ENCODE measurements at places on chromosomes 1 and 21. TPM values are rescaled to one million over a fixed set of nuclear protein-coding genes. Genes with fewer than 3 reads are reported as not detected.

The GJB4 gene
- total RNA-seq: not detected

GRCh38 chr1:245984390-245985155, 522.5 kb downstream of the SMYD3 start:
- no peak overlapping the region for H3K4me3 ChIP-seq
- H3K27me3 ChIP-seq: no peaks in the 10 kb centered on the region
- peaks cover 19% of the 10 kb centered on the region for H3K4me1 ChIP-seq
- peak overlapping the region; percentile 10 for H3K27ac ChIP-seq
- DNase-seq: no peak

- H3K27ac ChIP-seq: no peak overlapping the region
- no peaks in the 10 kb centered on the region for H3K36me3 ChIP-seq
- no peaks in the 10 kb centered on the region for H3K27me3 ChIP-seq
- H3K4me1 ChIP-seq: peaks cover 56% of the 10 kb centered on the region
- no peak overlapping the region for H3K4me3 ChIP-seq
- DNase-seq: no peak
Measured at GRCh38 chr1:21761052-21761451, 21.9 kb downstream of the USP48 start.

DNA sequence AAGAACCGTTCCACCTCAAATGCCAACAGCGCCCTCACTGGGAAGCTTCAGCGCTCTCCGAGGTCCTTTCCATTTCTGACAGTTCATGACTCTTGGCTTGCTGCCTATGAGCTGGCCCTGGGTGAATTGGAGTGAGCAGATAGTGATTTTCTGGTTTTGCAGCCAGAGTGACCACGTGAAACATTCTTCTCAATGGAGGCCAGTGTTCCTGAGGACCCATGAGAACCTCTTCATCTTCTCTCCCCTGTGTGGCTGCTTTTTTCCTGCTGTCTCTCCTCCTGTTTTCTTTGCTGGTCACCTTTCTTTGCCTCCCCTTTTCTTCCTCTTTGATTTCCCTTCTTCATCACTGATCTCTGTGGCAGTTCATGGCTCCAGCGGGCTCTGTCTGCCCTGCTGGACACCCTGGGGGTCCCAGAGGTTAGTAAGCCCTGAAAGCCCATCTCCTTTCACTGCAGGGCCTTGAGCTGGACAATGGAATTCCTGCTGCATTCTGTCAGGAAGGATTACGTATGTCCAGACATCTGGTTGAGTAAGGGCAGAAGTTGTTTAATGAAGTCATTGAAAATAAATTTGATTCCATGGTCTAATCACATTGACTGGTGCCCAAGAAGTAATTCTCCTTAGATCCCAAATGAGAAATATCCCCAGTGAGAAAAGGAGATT, 29.9 kb downstream of the VASH2 start:
- no peak for DNase-seq
- no peak overlapping the region for H3K27ac ChIP-seq
- H3K4me3 ChIP-seq: no peak overlapping the region
- no peaks in the 10 kb centered on the region for H3K36me3 ChIP-seq
- no peaks in the 10 kb centered on the region for H3K27me3 ChIP-seq

The MTMR11 gene
- total RNA-seq: 9.2 TPM

- H3K4me3 ChIP-seq: no peak overlapping the region
- H3K36me3 ChIP-seq: no peaks in the 10 kb centered on the region
- no peak for DNase-seq
- H3K27ac ChIP-seq: no peak overlapping the region
- H3K4me1 ChIP-seq: no peaks in the 10 kb centered on the region
- H3K27me3 ChIP-seq: no peaks in the 10 kb centered on the region
Measured at GRCh38 chr1:185017338-185017737, 28.0 kb upstream of the RNF2 start.

DNA sequence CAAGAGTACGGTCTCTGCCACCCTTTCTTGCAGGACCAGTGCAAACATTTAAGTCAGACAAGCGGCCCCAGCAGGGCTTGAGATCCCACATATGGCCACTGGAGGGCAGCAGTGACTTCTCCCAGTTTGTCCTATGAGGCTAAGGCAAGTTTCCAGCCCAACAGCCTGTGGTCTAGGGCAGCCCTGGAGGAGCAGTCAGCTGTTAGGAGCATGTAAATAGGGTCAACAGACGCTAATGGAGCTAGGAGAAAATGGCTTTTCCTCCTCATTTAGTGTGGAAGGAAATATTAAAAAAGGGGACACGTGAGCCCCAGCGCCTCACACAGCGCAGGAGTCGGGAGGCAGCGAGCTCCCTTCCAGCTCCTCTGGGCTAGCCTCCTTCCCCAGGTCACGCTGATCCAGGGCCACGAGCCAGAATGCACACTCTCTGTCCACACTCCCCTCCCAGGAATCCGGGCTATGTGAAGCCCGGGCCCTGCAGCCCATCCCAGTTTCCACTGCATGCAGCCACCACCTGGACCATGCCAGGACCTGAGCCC, 95.6 kb downstream of the LAMC2 start:
- H3K27ac ChIP-seq: no peak overlapping the region
- peak; percentile 64 for DNase-seq
- no peaks in the 10 kb centered on the region for H3K4me1 ChIP-seq
- peaks cover 7% of the 10 kb centered on the region for H3K27me3 ChIP-seq
- H3K36me3 ChIP-seq: no peaks in the 10 kb centered on the region

DNA sequence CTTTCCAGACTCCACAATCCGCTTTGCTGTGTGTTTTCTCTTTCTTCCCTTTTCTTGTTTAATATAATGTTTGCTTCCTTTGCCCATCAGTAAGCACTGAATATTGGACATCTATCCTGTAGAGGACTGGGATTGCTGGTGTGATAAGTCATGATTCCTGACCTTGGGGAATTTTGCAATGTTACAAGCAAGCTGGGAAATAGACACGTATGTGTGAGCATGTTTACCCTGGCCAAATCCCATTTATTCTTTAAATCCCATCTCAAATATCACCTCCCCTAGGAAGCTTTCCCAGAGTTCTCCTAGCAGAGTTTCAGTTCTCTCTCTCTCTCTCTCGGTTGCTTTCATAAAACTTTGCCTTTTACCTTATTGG, 155.3 kb downstream of the ROR1 start:
- H3K27ac ChIP-seq: no peak overlapping the region
- no peak for DNase-seq
- no peaks in the 10 kb centered on the region for H3K4me1 ChIP-seq
- H3K27me3 ChIP-seq: no peaks in the 10 kb centered on the region
- no peaks in the 10 kb centered on the region for H3K36me3 ChIP-seq
- H3K4me3 ChIP-seq: no peak overlapping the region

GRCh38 chr21:34046917-34047316, 26.5 kb upstream of the MRPS6 start:
- no peak overlapping the region for H3K27ac ChIP-seq
- peaks cover 12% of the 10 kb centered on the region for H3K4me1 ChIP-seq
- H3K36me3 ChIP-seq: no peaks in the 10 kb centered on the region
- H3K4me3 ChIP-seq: peak overlapping the region; percentile 63

The HES5 gene
- total RNA-seq: 0.49 TPM

- DNase-seq: no peak
- H3K4me1 ChIP-seq: no peaks in the 10 kb centered on the region
- H3K27ac ChIP-seq: no peak overlapping the region
- no peaks in the 10 kb centered on the region for H3K27me3 ChIP-seq
- H3K4me3 ChIP-seq: no peak overlapping the region
Measured at GRCh38 chr1:198113342-198113750, 43.5 kb upstream of the NEK7 start.

The CENPF gene
- 96.3 TPM for total RNA-seq

The MANEAL gene
- total RNA-seq: 2.4 TPM

The THEM5 gene
- not detected for total RNA-seq

The CELA2A gene
- not detected for total RNA-seq

DNA sequence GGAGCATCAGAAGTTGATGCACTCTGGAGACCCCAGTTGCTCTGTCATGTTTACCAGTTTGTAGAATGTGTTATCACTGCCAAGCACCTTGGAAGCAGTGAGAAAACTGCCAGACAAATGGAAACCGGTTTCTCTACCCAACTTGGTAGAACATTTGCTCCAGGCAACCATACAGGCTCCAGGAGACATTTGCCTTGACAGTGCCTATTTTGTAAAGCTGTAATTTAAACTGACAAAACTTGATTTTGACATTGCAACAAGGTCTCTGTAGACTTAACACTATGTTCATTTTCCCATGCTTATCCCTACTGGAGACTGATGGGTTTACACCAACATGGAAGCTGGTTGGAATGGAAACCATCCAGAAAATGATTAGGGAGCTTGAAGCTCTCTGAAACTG, 97.6 kb downstream of the ROR1 start:
- no peak overlapping the region for H3K27ac ChIP-seq
- no peak for DNase-seq
- no peaks in the 10 kb centered on the region for H3K4me1 ChIP-seq
- no peaks in the 10 kb centered on the region for H3K36me3 ChIP-seq

The KCNA3 gene
- 23.5 TPM for total RNA-seq

The DAB1 gene
- 0.72 TPM for total RNA-seq

The S100A14 gene
- 0.26 TPM for total RNA-seq

The NBPF15 gene
- total RNA-seq: 23.4 TPM

DNA sequence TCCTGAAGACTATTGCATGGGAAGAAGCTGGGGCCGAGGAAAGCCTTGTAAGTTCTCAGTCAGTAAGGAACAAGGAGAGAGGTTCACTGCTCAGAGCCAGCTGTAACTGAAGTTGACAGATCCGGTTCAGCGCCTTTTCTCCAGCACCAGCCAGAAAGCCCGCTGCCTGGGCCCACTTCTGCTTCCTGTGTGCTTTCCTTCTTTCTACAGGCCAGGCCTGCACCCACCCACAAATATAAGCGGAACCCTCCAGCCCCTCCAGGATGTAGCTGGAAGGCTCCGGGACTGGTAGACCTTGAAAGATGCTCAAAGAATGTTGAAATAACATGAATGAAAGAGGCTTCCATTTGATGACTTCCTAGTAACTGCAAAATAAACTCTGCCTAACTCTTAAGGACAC, 38.8 kb downstream of the PARP1 start:
- no peak for DNase-seq
- H3K36me3 ChIP-seq: peaks cover 9% of the 10 kb centered on the region
- H3K4me3 ChIP-seq: no peak overlapping the region
- H3K4me1 ChIP-seq: no peaks in the 10 kb centered on the region
- no peaks in the 10 kb centered on the region for H3K27me3 ChIP-seq

DNA sequence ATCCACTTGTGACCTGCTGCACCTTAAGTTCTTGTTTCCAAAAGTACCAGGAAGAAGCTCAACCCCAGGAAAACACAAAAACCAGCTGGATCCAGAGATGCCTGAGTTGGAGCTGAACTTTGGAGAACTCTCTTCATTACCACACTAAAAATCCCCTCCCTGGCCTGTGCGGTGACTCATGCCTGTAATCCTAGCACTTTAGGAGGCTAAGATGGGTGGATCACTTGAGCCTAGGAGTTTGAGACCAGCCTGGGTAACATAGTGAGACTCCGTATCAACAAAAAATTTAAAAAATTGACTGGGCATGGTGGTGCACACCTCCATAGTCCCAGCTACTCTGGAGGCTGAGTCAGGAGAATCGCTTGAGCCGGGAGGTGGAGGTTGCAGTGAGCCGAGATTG, 6.2 kb downstream of the MAP1LC3C start:
- H3K4me3 ChIP-seq: no peak overlapping the region
- H3K27me3 ChIP-seq: peaks cover 22% of the 10 kb centered on the region
- DNase-seq: no peak
- no peaks in the 10 kb centered on the region for H3K36me3 ChIP-seq
- no peaks in the 10 kb centered on the region for H3K4me1 ChIP-seq
- no peak overlapping the region for H3K27ac ChIP-seq

DNA sequence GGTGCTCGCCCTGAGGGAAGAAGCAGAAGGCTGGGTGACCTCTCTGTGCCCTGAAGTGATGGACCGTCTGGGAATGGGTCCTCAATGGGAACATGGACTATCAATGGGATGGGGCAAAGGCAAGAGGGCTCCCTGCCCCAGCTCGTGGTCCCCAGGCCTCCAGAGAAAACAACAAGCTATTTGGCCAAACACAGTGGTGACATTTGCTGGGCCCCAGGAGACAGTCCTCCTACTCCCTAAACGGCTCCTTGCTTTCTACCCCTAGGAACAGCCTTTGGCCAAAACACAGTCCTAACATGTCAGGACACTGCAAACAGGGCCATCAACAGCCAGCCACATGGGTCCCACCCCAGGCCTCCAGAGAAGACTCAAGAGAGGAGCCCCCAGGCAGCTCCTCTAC, 102.8 kb downstream of the RAVER2 start:
- no peak overlapping the region for H3K27ac ChIP-seq
- H3K4me3 ChIP-seq: no peak overlapping the region
- H3K36me3 ChIP-seq: peaks cover 3% of the 10 kb centered on the region
- no peaks in the 10 kb centered on the region for H3K27me3 ChIP-seq
- H3K4me1 ChIP-seq: no peaks in the 10 kb centered on the region

DNA sequence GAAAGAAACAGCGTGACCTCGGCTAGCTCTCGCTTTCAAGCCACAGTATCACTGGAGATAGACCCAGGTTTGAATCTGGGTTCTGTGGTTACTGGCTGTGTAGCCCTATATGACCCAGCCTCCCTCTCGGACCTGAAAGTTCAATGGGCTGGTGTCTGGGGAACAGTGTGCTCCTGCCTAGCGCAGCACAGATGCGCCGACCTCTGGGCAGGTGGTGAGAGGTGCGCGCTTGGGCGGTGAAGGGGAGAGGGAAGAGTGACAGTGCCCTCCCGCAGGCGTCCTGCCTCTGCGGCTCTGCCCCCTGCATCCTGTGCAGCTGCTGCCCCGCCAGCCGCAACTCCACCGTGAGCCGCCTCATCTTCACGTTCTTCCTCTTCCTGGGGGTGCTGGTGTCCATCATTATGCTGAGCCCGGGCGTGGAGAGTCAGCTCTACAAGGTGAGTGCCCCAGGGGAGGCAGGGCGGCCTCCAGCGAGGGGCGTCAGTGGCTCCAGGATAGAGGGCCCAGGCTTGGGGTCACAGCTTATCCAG, 10.5 kb downstream of the SERINC2 start:
- peaks cover 20% of the 10 kb centered on the region for H3K27me3 ChIP-seq
- H3K4me3 ChIP-seq: no peak overlapping the region
- H3K27ac ChIP-seq: no peak overlapping the region
- no peak for DNase-seq
- H3K4me1 ChIP-seq: peaks cover 8% of the 10 kb centered on the region

GRCh38 chr1:31939484-31940329, 1.5 kb upstream of the PTP4A2 start:
- no peaks in the 10 kb centered on the region for H3K27me3 ChIP-seq
- peak; percentile 83 for DNase-seq
- peaks cover 12% of the 10 kb centered on the region for H3K36me3 ChIP-seq
- H3K4me1 ChIP-seq: peaks cover 81% of the 10 kb centered on the region

- no peak for DNase-seq
- no peaks in the 10 kb centered on the region for H3K4me1 ChIP-seq
- no peak overlapping the region for H3K27ac ChIP-seq
- H3K4me3 ChIP-seq: no peak overlapping the region
- H3K36me3 ChIP-seq: no peaks in the 10 kb centered on the region
Measured at GRCh38 chr1:245772325-245772724, 617.5 kb downstream of the KIF26B start.

The S100A2 gene
- total RNA-seq: 5.0 TPM

- no peaks in the 10 kb centered on the region for H3K27me3 ChIP-seq
- no peaks in the 10 kb centered on the region for H3K36me3 ChIP-seq
- H3K27ac ChIP-seq: peak overlapping the region; percentile 91
- peak; percentile 62 for DNase-seq
- H3K4me1 ChIP-seq: peaks cover 38% of the 10 kb centered on the region
Measured at GRCh38 chr1:44696789-44697345, 22.4 kb downstream of the ARMH1 start.

All from activated T-cell treated with anti-CD3 and anti-CD28 coated beads, Interleukin-2, amount 50 U/mL, for 72 hours (primary cell).